ENCODE measurements at places on chromosomes 7 and 10. TPM values are rescaled to one million over a fixed set of nuclear protein-coding genes. Genes with fewer than 3 reads are reported as not detected.

DNA sequence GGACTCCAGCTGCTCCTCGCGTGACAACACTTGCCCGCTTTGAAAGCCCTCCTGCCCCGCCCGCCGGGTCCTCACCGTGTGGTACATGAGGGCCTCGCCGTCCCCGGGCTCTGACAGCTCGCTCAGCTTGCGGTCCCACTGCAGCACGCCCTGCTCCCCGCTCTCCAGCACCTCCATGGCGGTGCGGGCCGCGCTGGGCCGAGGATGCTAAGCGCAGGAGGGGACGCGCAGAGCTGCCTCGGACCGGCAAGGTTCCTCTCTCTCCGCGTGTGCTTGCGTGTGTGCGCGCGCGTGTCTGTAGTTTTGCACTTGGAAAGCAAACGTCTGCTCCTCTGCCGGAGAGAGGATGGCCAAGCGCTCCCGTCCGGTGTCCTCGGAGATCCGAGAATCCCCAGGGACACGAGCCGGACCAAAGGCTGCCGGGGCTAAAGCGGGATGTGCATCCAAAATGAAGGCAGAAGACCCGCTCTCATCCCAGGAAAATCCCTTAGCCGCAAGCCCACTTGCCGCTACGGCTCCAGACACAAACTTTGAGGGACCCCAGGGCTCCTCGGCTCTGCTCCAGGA is at the start of gene CREB3L2:
CREB3L2 (minus strand) TSS at position 558 of the 567 bp plus-strand sequence; CDS start at position 177, 381 bp downstream.
- peak; percentile 68 for DNase-seq

DNA sequence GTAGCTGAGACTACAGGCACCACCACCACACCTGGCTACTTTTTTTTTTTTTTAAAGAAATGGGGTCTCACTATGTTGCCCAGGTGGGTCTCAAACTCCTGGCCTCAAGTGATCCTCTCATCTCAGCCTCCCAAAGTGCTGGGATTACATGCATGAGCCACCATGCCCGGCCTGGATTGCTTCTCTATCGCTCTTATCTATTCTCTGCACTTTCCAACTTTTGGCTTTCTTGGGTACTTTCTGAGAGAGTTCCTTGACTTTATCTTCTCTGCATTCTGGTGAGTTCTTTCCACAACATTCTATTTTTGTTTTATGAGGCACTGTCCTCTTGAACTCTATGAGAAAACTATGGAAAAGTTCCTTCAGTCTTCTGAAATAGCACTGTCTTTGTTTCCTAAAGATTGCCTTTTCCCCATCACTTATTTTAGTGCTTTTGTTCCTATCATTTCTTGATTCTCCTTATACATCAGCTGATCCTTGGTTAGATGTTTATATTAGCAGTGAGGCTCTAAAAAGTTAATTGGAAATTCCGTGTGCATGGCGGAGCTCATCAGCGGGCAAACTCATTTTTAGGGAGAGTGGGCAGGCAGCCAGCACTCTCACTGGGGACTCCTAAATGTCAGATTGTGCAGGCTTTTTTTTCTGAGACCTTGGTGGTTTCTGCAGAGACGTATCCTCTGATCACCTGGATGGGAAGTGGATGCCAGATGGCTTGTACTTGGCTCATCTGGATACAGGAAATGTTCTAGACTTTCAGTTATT is 43.9 kb downstream of the HIP1 start:
- DNase-seq = no peak

DNA sequence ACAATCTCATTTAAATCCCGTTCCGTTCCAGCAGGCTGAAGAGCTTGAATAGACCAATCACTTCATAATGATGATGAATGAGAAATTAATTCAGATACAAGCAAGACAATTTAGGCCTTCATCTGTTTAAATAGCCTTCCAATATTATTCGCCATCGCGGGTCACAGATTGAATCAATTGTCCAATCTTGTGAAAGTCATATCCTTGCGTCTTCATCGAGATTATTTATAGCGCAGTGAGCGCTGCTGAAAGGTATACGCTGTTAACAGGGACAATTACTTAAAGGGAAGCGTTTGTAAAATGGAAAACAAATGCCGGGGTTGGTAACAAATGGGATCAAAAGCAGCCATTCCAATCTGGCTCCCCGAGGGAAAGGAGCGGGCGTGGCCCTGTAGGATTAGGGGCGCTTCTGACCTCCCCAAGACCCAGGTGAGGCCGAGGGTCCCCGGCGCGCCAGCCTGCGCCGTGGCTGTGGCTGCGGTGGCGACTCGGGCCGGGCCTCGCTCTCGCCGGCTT is 8.6 kb downstream of the EVX1 start:
- DNase-seq = no peak

The ZDHHC6 gene
- total RNA-seq = 36.0 TPM

GRCh38 chr7:80918909-80919721 is at the start of gene SEMA3C:
SEMA3C (minus strand) TSS chr7:80919051; CDS start chr7:80916781, 2,270 bp downstream.
- DNase-seq = peak; percentile 96

The IQUB gene
- total RNA-seq = 0.87 TPM

DNA sequence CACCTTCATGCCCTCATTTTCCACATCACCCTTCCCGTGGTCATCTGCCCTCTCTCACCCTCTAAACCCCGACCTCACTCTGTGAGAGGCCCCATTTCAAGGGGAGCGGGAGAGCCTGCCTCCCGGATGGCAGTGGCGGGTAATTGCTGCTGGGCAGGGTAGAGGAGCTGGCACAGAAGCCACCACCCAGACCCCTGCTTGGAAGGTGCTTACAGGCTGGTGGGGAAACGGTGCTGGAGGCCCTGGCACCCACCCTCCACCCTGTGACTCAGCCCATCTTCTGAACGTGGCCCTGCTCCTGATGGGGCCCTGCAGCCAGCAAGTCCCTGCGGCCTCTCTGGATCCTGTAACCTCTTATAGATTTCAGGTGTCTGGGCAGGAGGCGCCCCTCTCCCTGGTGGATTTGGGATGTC is 10.6 kb upstream of the PWWP2B start:
- DNase-seq = no peak

The TDRD1 gene
- 0.29 TPM for total RNA-seq

DNA sequence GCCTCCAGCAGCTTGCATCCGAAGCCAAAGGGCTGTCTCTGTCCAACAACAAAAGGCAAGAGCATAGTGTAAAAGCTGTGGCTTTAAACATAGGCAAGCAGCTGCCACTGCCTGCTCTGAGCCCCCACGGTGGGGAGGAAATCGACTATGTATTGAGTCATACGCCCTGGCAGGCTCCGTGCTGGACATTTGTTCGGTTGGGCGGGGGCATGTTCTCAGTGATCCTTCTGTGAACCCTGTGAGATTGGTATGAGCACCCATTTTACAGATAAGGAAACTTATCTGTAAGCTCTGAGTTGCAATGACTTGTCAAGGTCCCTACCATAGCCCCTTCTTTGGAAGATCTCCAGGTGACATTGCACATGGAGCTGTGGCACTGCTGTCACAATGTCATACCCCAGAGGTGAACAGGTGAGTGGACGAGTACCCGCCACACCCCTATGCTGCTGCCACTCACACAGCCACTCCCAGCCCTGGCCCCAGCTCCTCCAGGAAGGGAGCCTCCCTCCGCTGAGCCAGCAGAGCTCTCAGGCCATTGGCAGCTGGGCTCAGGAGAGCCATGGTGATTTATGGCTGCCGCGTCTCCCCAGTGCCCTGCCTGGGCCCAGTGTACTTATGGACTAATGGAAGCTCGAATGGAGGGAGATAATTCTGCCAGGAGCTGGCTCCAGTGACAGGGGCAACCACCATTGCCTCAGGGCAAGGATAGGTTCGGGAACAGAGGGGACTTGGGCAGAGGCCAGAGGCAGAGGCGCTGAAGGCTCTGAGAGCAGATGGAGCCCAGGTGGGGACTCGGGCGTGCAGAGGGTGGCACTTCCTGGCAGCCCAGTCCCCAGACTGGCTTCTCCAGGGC is 43.7 kb downstream of the UNC5B start:
- DNase-seq = peak; percentile 74

GRCh38 chr10:31927565-31927883 is 1.1 kb downstream of the ARHGAP12 start:
- DNase-seq = no peak

The STOX1 gene
- total RNA-seq = 3.5 TPM

DNA sequence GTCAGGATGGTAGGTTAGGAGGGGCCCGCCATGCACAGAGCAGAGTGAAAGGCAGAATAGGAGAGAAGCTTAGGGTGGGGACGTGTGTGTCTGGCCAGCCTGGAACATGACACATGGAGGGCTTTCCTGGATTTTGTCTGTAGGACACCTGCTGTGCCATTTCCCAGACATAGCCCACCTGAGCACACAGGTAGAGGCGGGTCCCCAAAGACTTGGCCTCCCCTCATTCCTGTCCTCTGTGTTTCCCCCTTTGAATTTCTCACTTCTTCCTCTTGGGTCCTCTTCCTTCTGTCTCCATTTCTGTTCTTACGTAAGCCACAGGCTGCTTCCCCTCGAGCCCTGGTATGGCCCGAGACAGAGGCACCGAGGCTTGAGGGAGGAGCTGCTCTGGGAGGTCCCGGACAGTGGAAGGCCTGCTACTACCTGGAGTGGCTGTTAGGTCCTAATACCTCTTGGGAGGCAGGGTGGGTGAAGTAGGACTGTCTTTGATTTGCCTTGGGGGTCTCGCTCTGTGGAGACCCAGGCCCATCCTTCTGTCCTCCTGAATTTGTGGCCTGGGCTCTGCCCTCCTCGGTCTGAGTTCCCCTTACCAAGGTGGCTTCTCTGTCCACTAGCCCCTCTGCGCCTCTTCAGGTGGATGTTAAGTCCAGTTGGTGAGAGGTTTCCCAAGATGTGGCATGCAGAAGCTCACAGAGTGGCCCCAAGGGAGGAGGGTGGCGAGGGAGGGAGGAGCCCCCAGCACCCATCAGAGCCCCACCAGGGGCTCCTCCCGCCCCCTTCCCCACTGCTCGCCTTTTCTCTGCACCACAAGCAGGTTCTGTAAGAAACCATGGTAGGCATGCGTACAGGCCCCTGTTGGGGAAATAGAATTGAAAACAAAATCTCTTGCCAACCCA is 5.5 kb downstream of the ZNF775 start:
- no peak for DNase-seq

The RBM20 gene
- total RNA-seq = 0.65 TPM

GRCh38 chr7:92880212-92881090 is 44.1 kb upstream of the CDK6 start:
- peak; percentile 10 for DNase-seq

The TSPAN12 gene
- total RNA-seq = 25.7 TPM

The OR2A42 gene
- total RNA-seq = not detected

The TIMM23 gene
- 48.1 TPM for total RNA-seq

DNA sequence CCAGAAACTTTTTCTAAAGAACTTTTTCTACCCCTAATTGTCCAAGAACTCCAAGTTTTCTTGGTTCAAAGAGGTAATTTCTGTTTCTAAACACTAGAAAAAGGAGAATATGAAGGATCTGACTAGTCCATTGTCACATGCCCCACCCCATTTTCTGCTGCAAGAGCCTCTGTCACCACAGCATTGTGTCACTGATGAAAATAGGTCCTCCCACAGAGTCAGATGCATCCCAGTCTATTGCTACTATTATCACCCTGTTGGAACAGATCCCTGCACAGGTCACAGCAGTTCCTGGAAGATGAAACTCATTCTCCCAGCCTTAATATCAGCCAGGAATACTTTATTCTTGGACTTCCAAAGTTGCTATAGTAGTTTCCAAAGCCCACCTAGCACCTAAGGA is 7.5 kb upstream of the CFTR start:
- DNase-seq = no peak

The SH2D4B gene
- total RNA-seq = 0.37 TPM

- no peak for DNase-seq
These were observed 184.0 kb downstream of the CCDC7 start for GRCh38 chr10:32629910-32630309.

Measured in left lung (tissue), 14 donors.